ENCODE measurements at places on chromosomes 6 and 20.

DNA sequence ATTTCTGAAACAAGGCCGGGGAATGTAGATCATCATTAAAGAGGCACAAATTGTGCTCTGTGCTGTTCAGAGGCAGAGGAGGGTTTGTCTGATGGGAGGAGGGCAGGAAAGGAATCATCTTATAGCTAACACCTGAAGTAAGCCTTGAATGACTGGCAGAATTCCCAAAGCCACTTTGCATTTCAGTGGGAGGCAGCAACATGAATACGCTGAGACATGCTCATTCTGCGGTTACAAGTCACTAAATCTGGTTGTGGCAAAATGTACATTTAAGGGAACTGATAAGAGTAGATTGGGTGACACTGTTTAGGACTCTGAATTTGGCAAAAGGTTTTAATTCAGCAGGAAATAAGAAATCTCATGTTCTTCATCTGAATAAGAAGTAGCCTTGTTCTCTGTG is 4.4 kb upstream of the COL19A1 start:
- no peak for DNase-seq

DNA sequence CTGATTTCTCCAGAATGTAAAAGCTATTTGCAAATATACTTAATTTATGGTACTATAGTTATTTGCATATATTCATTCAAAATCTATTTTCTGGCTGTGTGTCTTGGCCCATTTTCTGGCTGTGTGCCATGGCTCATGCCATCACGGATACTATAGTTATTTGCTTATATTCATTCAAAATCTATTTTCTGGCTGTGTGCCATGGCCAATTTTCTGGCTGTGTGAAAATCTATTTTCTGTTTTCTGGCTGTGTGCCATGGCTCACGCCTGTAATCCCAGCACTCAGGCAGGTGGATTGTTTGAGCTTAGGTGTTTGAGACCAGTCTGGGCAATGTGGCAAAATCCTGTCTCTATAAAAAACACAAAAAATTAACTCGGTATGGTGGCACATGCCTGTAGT is 28.9 kb upstream of the RIPK1 start:
- no peak for DNase-seq

- DNase-seq = no peak
Observed at GRCh38 chr6:144683216-144684070, 398.3 kb downstream of the UTRN start.

DNA sequence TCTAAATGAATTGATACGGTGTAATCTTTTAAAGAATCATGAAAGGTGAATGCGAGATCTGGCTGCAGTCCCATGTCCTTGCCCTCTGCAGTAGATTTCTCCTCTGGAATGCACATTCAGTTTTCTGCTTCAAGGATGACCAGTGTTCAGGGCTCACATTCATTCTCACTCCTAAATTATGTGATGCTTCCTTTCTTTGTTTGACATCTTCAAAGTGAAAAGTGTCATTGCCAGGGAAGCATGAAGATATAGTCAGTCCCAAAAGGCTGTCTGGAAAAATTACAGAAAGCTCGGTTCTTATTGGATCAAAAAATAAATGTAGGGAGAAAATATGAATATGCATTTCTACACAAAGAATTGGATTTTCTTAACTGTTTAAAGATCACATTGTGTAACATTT is 395.6 kb downstream of the NKAIN2 start:
- no peak for DNase-seq

DNA sequence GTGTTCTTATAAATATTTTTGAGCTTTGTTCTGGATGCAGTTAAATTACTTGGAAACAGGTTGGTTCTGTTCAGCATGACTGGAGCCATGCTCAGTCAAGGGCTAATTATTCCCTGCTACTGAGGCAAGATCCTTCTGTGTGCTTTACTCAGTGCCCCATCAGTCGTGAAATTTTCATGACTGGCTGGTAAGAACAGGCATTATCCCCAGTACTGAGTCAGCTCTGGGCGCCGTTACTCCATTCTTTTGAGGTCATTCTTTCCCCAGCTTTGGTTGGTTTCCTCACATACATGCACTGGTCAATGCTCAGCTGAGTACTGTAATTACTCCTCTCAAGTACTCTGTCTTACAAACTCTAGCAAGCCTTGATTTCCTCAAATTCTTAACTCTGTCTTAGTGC is 71.3 kb downstream of the CDKAL1 start:
- DNase-seq = no peak

DNA sequence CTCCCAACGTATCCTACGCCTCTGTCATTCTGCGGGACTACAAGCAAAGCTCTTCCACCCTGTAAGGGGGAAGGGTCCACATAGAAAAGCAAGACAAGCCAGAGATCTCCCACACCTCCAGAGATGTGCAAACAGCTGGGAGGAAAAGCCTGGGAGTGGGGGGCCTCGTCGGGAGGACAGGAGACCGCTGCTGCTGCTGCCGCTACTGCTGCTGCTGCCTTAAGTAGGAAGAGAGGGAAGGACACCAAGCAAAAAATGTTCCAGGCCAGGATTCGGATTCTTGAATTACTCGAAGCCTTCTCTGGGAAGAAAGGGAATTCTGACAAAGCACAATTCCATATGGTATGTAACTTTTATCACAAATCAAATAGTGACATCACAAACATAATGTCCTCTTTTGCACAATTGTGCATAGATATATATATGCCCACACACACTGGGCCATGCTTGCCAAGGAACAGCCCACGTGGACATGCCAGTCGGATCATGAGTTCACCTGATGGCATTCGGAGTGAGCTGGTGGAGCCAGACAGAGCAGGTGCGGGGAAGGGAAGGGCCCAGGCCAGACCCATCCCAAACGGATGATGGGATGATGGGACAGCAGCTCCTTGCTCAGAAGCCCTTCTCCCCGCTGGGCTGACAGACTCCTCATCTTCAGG is 108.8 kb upstream of the RAB32 start:
- DNase-seq = no peak

GRCh38 chr20:45792317-45793118 is 764 bp downstream of the DNTTIP1 start:
- no peak for DNase-seq
